Renal pelvis (tissue), 12 donors: ENCODE measurements at places on chromosomes 11 and 22.

GRCh38 chr11:70210051-70210501 lies 7.0 kb downstream of the FADD start:
- DNase-seq, result no peak

GRCh38 chr22:20829491-20830134 lies 29.0 kb downstream of the PI4KA start:
- DNase-seq, result no peak

GRCh38 chr22:38652859-38653258 lies 3.3 kb downstream of the FAM227A start:
- DNase-seq, result no peak

DNA sequence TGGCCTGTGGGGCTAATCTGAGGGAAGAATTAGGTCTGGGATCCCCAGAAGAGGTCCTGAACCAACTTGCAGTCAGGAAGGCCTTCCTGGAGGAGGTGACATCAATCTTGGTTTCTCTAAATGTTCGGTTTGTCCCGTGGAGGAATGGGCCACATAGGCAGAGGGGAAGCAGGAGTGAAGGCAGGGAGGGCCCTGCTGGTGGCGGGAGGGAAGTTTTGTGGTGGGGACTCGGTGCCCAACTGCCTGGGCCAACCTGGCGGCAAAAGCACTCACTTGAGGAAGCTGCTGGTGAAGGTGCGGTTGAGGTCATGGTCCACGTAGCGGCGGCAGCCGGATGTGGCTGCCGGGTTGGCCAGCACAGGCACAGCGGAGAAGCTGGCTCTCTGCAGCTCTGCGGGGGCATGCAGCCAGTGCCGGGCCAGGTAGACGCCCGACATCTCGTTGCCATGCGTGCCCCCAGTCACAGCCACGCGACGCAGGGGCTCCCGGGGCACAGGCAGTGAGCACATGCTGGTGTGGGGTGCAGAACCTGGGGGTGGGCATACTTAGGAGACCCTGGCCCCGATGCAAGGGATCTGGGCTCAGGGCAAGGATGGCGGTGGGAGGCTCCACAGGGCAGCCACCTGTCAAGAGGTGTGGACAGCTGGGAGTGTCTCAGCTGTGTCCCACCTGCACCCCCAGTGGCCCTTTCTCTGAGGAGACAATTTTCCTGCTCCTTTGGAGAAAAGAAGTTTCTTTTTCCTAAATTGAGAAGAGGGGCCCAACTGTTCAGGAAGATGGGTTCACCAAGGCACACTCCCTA lies 3.8 kb downstream of the ACY3 start:
- DNase-seq, result no peak

- DNase-seq, result no peak
Observed at GRCh38 chr11:102280245-102280833, 36.9 kb upstream of the BIRC3 start.

DNA sequence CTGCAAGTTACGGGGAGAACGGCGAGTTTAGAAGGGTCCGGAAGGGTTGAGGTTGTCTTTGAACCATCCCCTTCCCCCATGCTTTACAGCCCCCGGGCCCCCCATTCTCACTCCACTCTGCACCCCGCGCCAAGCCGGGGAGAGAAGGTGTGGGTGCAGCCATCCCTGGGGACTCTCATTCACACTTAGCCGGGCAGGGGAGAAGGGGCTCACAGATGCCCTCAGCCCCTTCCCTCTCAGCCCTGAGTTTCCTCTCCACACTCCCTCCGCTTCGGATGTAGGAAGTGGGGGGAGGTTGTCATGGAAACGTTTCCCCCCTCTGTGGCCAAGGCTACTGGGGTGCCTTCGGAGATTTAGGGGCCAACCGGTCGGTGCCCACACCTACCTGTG lies 334 bp downstream of the CADM1 start:
- no peak for DNase-seq

DNA sequence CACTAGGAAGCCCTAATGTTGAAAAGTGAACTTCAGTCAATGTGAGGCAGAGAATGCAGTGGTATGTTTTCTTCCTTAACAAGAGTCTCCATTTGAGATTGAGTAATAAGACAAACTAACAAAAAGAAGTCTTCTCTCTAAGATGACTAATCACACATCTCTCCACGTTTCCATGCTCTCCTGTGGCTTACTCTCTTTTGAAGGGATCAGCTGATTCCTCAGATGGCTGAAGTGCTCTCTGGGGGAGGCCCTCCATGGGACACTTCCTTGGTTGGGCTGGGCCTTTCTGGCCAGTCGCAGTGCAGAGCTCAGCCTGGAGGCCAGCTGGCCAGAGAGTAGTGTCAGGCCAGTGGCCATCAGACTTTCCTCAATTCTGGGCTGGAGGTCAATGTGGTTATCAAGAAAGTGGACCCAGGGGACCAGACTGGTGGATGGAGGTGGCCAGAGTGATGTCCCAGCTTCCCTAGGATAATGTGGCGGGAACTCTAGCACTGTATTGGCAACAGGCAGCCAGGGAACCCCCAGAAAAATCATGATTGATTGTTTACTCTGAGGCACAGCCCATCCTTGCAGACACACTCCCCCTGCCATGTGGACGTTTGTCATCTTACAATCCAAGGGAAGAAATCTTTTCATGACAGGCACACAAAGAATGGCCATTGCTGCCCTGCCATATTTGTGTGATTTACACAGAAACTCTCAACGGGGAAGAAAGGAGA lies 14.5 kb downstream of the CSRP3 start:
- DNase-seq, result no peak

GRCh38 chr22:31628362-31628761 lies 33.7 kb downstream of the PISD start:
- no peak for DNase-seq

DNA sequence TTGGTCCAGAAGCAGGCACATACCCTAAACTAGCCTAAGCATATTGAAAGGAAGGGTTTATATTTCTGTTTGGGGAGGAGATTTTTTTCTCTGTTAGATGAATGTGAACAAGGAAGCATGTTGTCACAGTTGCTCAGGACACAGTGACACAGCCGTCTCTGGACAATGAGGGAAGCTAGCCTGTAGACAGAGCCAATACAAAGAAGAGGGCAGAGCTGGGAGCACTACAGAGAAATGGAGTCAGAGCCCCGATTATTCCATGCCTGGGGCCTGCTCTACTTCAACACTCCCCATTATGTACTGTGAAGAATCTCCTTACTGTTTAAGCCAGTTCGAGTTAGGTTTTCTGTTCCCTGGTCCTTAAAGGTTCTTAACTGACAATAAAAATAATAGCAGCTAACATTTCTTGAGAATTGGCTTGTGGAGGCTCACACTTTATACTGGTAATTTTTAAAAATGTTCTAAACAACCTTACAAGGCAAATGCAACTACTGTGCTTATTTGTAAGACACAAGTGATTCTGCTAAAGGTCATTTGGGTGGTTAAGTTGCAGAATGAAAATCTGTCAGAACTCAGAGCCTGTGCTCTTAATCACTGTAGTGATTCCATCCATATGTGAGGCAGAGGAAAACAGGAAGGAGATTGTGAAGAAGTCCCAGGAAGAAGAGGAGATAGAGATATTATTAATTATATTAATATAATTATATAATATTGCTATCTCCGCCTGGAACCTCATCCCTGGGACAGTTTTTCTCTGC lies 58.8 kb upstream of the RRAS2 start:
- DNase-seq, result no peak

- no peak for DNase-seq
Observed at GRCh38 chr11:12602421-12602820, 71.8 kb upstream of the TEAD1 start.

DNA sequence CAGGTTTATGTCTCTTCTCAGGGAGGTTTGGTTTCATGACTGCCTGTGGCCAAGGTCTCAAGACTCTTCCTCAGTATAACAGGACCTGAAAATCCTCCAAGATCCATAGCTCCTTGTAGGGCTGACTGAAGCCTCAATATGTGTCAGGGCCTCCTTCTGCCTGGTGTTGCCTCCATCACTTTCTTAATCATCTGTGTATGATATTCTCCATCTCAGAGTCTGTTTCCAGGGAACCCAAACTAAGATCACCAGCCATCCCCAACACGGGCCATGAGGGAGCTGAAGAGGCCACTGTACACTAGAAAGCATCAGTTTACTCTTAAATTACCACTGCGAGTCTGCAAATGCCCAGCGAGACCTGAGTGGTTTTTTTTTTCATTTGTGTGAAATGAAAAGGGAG lies 17.7 kb downstream of the GGTLC2 start:
- no peak for DNase-seq

DNA sequence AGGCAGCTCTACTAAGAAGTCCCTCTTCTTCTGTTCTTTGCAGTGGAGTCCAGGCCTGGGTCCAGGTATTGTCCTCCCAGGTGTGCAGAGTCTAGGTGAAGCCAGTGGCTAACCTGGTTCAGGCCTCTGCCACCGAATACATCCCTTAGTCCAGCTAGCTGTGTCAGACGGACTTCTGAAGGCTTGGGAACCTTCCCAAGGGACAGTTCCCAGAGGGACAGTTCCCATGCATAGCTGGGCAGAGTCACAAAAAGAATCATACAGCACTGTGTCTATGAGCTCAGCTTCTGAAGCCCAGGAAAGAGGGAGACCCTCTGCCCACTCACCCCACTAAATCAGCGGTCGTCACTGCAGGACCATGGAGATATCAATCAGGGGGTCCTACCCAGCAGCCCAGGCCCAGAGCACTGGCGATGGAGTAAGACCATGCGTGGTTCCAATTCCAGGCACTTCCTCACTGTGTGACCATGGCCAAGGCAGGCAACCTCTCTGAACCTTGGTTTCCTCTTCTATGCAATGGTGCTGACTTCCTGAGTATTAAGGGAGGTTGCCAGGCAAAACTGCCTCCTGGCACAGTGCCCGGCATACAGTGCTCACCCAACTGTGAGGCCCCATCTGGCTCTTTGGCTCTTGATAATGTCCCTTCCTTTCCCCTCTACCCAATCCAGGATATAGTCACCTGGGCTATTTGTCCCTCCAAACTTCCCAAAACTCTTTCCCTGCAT lies 3.4 kb downstream of the MS4A10 start:
- no peak for DNase-seq

DNA sequence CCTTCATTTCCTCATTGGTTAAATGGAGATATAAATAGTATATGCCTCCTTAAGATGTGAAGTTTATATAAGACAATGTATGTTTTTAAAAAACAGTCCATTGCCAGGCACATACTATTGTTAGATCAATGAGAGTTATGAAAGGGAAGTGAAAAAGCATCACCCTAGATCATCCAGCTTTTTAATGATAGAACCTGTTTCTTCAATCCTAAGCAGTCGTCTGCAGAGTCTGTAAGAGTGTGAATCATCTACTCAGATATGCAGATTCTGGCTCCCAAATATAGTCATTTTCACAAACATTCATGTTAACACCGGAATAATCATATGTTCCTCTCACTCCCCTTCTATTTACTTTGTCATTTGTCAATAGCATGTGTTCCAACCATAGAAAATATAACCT lies 65.3 kb upstream of the SLN start:
- DNase-seq, result no peak

DNA sequence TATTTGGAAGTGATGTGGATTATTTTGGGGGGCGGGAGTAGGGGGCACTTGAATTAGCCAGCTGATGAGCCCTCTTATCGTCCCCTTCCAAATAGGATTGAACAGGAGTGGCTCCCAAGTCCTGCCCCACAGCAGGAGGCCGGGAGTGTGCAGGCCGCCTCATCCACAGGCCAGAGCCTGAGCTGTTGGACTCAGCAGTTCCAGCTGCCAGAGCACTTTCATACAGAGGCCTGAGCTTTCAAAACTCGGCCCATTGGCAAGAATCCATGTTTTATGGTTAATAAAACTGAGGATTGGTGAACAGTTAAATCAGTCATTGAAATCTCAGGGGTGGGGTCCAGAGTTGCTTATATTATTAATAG lies 9.6 kb downstream of the FAM118A start:
- DNase-seq, result no peak

DNA sequence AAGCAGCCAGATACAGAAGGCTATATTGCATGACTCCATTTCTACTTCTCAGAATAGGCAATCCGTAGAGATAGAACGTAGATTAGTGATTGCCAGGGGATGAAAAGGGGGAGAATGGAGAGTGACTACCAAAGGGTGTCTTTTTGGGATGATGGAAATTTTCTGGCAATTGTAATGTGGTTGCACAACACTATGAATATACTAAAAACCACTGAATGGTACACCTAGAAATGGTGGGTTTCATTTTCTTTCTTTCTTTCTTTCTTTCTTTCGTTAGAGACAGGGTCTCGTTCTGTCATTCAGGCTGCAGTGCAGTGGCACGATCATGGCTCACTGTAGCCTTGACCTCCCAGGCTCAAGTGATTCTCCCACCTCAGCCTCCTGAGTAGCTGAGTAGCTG lies 54.4 kb downstream of the BID start:
- no peak for DNase-seq

- DNase-seq, result no peak
Observed at GRCh38 chr11:100011697-100012096, 675.4 kb upstream of the ARHGAP42 start.

DNA sequence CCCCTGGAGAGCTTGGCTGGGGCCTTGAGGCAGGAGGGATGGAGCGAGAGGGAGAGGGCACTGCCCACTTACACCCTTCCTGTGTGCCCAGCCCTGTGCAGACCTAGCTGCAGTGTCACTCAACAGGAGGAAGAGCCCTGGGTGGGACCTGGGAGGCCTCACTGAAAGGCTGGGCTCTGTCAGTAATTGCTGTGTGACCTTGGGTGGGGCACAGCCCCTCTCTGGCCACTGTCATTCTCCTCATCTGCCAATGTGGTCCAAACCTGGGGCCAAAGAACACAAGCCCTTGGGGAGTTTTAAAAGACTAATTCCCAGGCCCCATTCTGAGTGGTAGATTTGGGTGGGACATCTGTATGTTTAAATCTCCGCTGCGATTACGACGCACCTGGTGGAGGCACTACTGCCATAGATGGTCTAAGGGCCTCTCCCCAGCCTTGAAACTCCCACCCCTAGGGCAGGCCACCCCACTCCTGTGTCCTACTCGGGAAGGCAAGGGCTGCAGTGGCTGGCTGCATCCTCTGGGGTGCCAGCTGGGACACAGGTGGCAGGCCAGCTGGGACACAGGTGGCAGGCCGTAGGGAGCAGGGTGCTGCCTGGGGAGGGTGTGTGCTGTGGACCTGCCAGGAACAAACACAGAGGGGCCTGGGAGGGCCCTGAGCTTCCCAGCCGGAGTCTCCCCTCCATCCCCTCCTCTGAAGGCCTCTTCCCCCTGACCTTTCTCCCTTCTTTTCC lies 12.3 kb upstream of the SOX10 start:
- DNase-seq, result no peak

GRCh38 chr11:34349882-34350281 lies 7.9 kb downstream of the ABTB2 start:
- no peak for DNase-seq

- no peak for DNase-seq
Observed at GRCh38 chr11:83612891-83613766, 327.0 kb upstream of the CCDC90B start.

DNA sequence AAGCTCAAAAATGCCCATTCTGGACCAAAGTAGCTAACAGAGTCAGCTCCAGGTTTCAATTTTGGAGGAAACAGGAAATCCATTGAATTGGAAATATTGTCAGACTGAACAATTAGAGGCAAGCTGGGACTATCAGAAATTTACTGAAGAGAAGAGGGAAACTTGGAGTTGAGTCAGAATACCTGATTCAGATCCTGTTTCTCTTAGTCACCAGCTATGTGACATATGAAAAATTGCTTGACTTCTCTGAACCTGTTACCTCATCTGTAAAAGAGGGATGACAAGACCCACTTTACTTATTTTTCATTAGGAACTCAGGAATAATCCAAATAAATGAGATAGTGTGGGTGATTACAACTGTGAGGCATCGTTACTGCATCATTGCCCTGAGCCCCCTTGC lies 148.9 kb upstream of the CADM1 start:
- DNase-seq, result no peak

GRCh38 chr22:50303848-50304527 lies 3.5 kb downstream of the PLXNB2 start:
- no peak for DNase-seq
